Thoracic aorta (tissue), 2 donors: ENCODE measurements at places on chromosomes 4 and X.

DNA sequence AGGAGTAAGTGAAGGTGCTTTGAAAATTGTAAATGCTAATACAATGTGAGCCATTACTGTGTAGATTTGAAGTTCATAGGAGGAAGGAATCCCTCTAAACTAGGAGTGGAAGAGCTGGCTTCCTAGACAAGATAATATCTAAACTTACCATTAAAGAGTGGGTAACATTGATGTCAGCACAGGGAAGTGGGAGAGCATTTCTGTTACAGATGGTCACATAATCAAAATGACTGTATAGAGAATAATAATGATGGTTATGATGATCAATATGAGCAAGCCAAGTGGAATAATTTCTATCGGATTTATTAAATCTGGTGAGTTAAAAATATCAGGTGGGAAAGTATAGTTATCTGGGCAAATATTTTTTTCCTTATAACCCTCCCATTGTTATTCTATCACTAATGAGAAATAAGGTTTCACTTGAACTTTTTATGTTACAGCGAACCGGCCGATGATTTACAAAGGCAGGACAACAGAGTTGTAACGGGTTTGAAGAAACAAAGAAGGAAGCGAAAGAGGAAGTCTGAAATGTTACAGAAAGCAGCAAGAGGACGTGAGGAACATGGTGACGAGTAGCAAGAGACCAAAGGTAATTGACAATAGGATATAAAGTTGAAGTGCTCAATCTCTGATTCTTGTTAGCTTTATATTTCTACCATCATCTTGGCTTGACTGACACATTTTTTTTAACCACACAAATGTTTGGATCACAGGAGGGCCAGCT, 43.5 kb downstream of the FMR1NB start:
- no peaks in the 10 kb centered on the region for H3K27me3 ChIP-seq
- H3K4me3 ChIP-seq = no peak overlapping the region
- no peak for DNase-seq
- H3K4me1 ChIP-seq = no peaks in the 10 kb centered on the region

GRCh38 chrX:38985375-38985774, 184.1 kb downstream of the MID1IP1 start:
- H3K4me3 ChIP-seq = no peak overlapping the region
- no peaks in the 10 kb centered on the region for H3K27me3 ChIP-seq
- H3K4me1 ChIP-seq = no peaks in the 10 kb centered on the region
- no peak overlapping the region for H3K27ac ChIP-seq
- DNase-seq = no peak

- no peaks in the 10 kb centered on the region for H3K27me3 ChIP-seq
- no peaks in the 10 kb centered on the region for H3K4me1 ChIP-seq
- DNase-seq = no peak
- no peak overlapping the region for H3K4me3 ChIP-seq
- H3K27ac ChIP-seq = no peak overlapping the region
- no peaks in the 10 kb centered on the region for H3K36me3 ChIP-seq
Observed at GRCh38 chrX:9164533-9165426, 130.9 kb upstream of the FAM9B start.

DNA sequence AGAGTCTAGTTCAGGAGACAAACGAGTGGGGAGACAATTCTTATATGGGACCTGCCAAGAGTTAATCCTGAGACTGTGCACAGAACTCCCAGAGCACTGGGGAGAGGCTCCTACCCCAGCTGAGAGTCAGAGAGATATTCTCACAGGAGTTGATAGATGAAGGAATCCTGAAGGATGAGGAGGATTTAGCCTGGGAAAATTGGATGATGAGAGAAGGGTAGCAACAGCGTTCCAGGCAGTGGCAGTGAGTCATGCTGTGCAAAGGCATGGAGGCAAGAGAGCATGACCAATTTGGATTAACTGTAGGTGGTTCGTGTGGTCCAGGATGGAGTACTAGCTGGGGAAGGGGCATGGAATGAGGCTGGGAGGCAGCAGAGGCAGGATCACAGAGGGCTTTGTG, 318.6 kb downstream of the LDB2 start:
- H3K27me3 ChIP-seq = no peaks in the 10 kb centered on the region
- H3K27ac ChIP-seq = no peak overlapping the region
- no peak overlapping the region for H3K4me3 ChIP-seq
- no peaks in the 10 kb centered on the region for H3K4me1 ChIP-seq
- H3K36me3 ChIP-seq = no peaks in the 10 kb centered on the region
- no peak for DNase-seq

GRCh38 chrX:137031517-137032340, 2.1 kb downstream of the GPR101 start:
- no peaks in the 10 kb centered on the region for H3K36me3 ChIP-seq
- H3K4me3 ChIP-seq = peak overlapping the region; percentile 57
- H3K4me1 ChIP-seq = peaks cover 4% of the 10 kb centered on the region
- H3K27ac ChIP-seq = no peak overlapping the region
- H3K27me3 ChIP-seq = no peaks in the 10 kb centered on the region
- DNase-seq = no peak

GRCh38 chrX:47239898-47240545, 7.2 kb downstream of the USP11 start:
- H3K4me3 ChIP-seq = no peak overlapping the region
- H3K27me3 ChIP-seq = no peaks in the 10 kb centered on the region
- no peak for DNase-seq
- no peak overlapping the region for H3K27ac ChIP-seq

DNA sequence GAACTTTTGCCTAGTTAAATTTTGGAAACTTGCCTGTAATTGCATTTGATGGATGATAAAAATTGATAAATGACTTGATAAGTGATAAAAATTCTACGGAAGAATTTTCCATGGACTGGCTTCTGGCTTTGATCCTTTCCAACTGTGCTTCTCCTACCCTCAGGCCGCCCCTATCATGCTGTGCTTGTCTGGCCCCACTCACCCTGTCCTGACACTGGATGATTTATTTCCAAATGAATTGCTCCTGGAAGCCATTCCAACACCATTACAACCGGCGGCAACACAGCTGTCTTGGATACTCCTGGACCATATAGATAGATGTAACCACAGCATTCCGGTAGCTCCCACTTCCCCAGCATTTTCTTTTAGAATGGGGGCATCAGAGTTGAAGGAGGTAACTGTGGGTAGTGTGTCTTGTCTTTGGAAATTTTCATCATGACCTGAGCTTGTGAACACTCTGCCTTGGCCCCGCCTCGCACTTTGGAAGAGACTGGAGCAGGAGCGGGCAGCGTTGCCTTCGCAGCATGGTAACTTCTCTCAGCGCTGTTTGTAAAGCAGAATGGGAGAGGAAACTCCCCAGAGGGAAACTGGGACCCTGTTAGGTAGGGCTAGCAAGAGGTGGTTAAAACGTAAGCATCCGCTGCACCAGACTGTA, 77.4 kb downstream of the TBL1X start:
- H3K27me3 ChIP-seq = no peaks in the 10 kb centered on the region
- H3K4me1 ChIP-seq = no peaks in the 10 kb centered on the region
- H3K27ac ChIP-seq = no peak overlapping the region
- no peak overlapping the region for H3K4me3 ChIP-seq
- H3K36me3 ChIP-seq = no peaks in the 10 kb centered on the region

DNA sequence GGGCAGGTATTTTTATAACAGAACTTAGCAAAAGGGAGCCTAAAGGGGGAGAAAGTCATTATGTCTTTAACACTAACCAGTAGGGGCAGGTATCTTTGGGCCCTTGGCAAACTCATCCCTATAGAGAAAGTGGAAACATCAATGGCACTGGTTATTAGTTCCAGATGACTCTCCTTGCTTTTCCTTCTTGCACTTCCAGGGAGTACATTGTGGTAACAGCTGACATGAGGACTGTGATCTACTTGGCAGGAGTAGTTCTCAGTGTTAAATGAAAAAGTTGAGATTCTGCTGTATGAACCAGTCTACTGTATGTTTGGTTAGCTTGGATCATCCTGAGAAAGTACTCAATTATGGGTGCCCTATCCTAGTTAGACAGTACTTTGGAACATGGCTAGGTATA, 93.6 kb downstream of the ATXN3L start:
- no peak overlapping the region for H3K4me3 ChIP-seq
- H3K36me3 ChIP-seq = no peaks in the 10 kb centered on the region
- H3K4me1 ChIP-seq = no peaks in the 10 kb centered on the region
- no peak for DNase-seq
- no peak overlapping the region for H3K27ac ChIP-seq

GRCh38 chrX:17654116-17654515, 83.2 kb upstream of the SCML1 start:
- H3K4me3 ChIP-seq = no peak overlapping the region
- no peak for DNase-seq
- H3K27me3 ChIP-seq = no peaks in the 10 kb centered on the region
- H3K27ac ChIP-seq = no peak overlapping the region

- H3K36me3 ChIP-seq = no peaks in the 10 kb centered on the region
- no peak for DNase-seq
- no peaks in the 10 kb centered on the region for H3K27me3 ChIP-seq
- no peak overlapping the region for H3K27ac ChIP-seq
Observed at GRCh38 chrX:45172890-45173289, 27.8 kb downstream of the DIPK2B start.

DNA sequence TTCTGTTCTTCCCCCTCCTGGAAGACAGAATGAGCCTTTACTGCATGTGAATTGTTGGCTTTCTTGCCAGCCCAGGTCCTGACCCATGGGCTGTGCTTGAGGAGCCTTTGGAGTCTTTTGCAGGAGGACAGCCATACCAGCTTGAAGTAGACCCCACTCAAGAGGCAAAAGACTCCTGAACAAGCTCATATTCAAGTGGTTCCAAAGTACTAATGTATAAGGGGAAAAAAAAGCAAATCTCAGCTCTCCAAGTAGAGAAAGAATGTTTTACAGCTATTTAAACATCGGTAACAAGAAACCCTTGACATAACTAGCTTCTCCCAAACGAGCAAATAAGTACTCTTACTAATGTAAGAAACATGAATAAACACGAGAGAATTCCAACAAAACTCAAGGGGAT, 174.9 kb upstream of the MXRA5 start:
- DNase-seq = no peak
- no peak overlapping the region for H3K27ac ChIP-seq
- no peak overlapping the region for H3K4me3 ChIP-seq
- no peaks in the 10 kb centered on the region for H3K27me3 ChIP-seq
- no peaks in the 10 kb centered on the region for H3K36me3 ChIP-seq
- no peaks in the 10 kb centered on the region for H3K4me1 ChIP-seq

DNA sequence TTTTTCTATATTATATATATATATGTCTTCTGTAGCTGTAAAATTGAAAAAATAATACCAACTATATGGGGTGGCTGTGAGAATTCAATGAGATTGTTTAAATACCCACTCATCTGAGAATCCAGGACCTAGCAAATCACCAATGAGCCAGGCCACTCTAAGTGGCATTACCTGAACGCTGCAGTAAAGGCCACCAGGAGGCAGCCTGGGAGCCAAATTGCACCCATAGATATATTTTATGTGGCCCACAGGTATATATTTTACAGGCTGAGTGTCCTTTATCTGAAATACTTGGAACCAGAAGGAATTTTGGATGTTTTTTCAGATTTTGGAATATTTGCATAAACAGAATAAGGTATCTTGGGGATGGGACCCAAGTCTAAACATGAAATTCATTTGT, 58.2 kb upstream of the C4orf50 start:
- no peaks in the 10 kb centered on the region for H3K4me1 ChIP-seq
- H3K36me3 ChIP-seq = no peaks in the 10 kb centered on the region
- DNase-seq = no peak
- H3K4me3 ChIP-seq = no peak overlapping the region
- H3K27ac ChIP-seq = no peak overlapping the region

DNA sequence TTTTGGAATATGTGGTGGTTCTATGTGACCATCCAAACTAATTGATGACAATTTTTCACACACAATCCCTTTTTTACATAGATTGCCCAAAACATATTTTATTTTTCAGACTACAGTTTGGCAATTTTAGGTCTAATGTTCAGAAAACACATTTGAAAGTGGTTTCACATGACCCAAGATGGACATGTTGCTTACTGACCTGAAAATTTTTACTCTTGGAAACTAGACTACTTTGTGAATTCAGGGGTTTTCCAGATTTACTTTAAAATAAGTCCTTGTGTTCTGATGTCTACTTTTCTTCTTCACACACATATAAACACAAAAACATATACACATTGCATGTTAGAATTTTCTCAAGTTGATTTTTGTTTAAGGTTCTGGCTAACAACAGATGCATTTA, 79.5 kb downstream of the HMGB2 start:
- DNase-seq = no peak
- no peak overlapping the region for H3K27ac ChIP-seq
- no peaks in the 10 kb centered on the region for H3K36me3 ChIP-seq

DNA sequence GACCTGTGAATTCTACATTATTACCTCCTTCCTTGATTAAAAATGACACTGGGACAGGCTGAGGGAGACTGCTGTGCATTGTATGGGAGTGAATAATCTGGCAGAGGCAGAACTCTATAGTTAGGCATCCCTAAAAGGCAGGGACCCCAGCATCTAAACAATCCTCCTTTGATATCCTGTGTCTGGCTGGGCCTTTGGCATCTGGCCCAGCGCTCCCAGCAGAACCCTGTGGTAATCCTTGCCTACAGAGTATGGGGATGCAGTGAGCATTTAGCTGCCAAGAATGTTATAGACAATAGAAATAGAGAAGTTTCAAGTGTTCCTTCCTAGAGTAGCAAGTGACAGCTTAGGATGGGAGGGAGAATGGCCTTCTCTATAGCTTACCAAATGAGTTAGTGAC, 38.5 kb downstream of the ZCCHC12 start:
- peaks cover 9% of the 10 kb centered on the region for H3K4me1 ChIP-seq
- no peak overlapping the region for H3K4me3 ChIP-seq
- H3K27me3 ChIP-seq = no peaks in the 10 kb centered on the region
- no peak for DNase-seq
- no peaks in the 10 kb centered on the region for H3K36me3 ChIP-seq

- H3K4me1 ChIP-seq = peaks cover 41% of the 10 kb centered on the region
- no peak for DNase-seq
- H3K36me3 ChIP-seq = no peaks in the 10 kb centered on the region
- H3K4me3 ChIP-seq = no peak overlapping the region
Observed at GRCh38 chrX:133362538-133362937, 52.8 kb downstream of the GPC4 start.

DNA sequence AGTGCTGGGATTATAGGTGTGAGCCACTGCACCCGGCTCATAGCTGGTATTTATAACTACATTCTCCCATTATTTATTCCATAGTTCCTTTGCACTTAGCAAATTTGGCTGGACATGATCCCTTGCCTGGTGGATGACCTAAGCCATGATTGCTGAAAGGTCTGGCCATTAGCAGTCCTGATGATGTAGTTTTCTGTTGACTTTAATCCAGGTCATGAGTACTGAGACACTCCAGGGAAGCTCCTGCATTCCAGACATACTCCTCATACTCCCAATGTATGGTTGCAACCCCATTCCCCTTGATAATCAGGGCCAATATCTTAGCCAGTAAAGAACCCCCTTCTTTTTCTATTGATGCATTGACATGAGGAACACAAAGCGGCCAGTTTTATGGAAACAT, 24.4 kb upstream of the MGST2 start:
- H3K4me3 ChIP-seq = no peak overlapping the region
- H3K27me3 ChIP-seq = no peaks in the 10 kb centered on the region
- H3K27ac ChIP-seq = no peak overlapping the region
- no peaks in the 10 kb centered on the region for H3K4me1 ChIP-seq
- DNase-seq = no peak

GRCh38 chrX:83829874-83830273, 31.1 kb upstream of the CYLC1 start:
- H3K36me3 ChIP-seq = no peaks in the 10 kb centered on the region
- no peak for DNase-seq
- no peaks in the 10 kb centered on the region for H3K4me1 ChIP-seq
- H3K4me3 ChIP-seq = no peak overlapping the region

GRCh38 chr4:10639100-10639499, 45.5 kb downstream of the CLNK start:
- H3K27me3 ChIP-seq = no peaks in the 10 kb centered on the region
- no peak for DNase-seq
- H3K27ac ChIP-seq = no peak overlapping the region
- H3K36me3 ChIP-seq = no peaks in the 10 kb centered on the region

- H3K4me1 ChIP-seq = no peaks in the 10 kb centered on the region
- no peaks in the 10 kb centered on the region for H3K27me3 ChIP-seq
- H3K36me3 ChIP-seq = no peaks in the 10 kb centered on the region
- DNase-seq = no peak
Observed at GRCh38 chrX:39720945-39721344, 376.8 kb downstream of the BCOR start.
